ENCODE measurements at places on chromosomes 11 and 22. TPM values are rescaled to one million over a fixed set of nuclear protein-coding genes. Genes with fewer than 3 reads are reported as not detected.

GRCh38 chr11:71335371-71335770 lies 83.0 kb upstream of the SHANK2 start:
- no peaks in the 10 kb centered on the region for H3K36me3 ChIP-seq
- H3K27me3 ChIP-seq: no peaks in the 10 kb centered on the region
- peaks cover 4% of the 10 kb centered on the region for H3K4me1 ChIP-seq
- H3K27ac ChIP-seq: no peak overlapping the region
- no peak for DNase-seq

MMP8 gene
- total RNA-seq: not detected

DEFB131B gene
- total RNA-seq: not detected

H19 gene
- 55.0 TPM for total RNA-seq

GRCh38 chr22:49433717-49434611 lies 393.7 kb downstream of the BRD1 start:
- H3K27ac ChIP-seq: no peak overlapping the region
- no peaks in the 10 kb centered on the region for H3K4me1 ChIP-seq
- H3K36me3 ChIP-seq: no peaks in the 10 kb centered on the region
- no peaks in the 10 kb centered on the region for H3K27me3 ChIP-seq
- no peak for DNase-seq

CYTH4 gene
- 0.26 TPM for total RNA-seq

DNA sequence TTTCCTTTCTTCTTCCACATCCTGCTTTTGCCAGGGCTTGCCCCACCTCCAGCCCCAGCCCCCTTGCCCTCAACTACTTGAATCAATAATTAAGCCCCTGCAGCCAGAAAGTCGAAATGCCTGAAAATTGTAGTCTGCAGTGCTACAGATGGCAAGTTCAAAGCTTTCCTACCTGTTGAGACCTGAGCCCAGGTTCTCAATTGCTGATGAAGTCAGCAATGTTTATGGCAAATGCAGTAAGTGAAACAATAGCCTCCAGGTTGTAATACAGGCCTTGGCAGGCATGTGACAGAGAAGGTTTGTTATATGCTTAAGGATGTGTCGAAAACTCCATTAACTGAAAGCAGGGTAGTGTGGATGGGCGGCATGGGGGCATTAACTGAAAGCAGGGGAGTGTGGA lies 181.1 kb upstream of the SESN3 start:
- no peak overlapping the region for H3K27ac ChIP-seq
- H3K27me3 ChIP-seq: no peaks in the 10 kb centered on the region
- no peaks in the 10 kb centered on the region for H3K36me3 ChIP-seq
- DNase-seq: no peak
- no peak overlapping the region for H3K4me3 ChIP-seq

CENPM gene
- 11.6 TPM for total RNA-seq

DNA sequence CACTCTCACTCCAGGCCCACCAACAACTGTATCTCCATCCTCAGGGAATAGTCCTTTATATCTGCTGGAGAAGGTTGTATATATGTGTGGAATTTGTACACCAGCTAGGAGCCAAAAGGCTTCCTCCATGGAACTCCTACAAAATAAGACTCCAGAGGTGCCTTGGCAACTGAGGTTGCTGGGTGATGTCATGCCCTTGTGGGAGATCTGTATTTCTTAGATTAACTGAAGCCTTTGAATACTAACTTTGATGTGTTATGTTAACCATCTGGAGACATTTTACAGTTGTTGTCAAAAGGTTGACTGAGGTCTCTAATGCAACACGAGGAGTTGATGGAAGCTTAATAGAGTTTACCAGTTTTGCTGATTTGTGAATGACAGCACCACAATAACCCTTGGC lies 139.5 kb upstream of the TTC12 start:
- no peaks in the 10 kb centered on the region for H3K27me3 ChIP-seq
- no peaks in the 10 kb centered on the region for H3K36me3 ChIP-seq
- DNase-seq: no peak
- no peak overlapping the region for H3K4me3 ChIP-seq
- no peaks in the 10 kb centered on the region for H3K4me1 ChIP-seq

All from fibroblast of lung (primary cell).